Activated CD8-positive, alpha-beta memory T cell treated with anti-CD3 and anti-CD28 coated beads, Interleukin-2, amount 10 ng/mL, durations not matched to agents 7 days and 5 days (primary cell): ENCODE measurements at places on chromosomes 12 and 14.
A peak's percentile ranks its signal among the peaks of the same experiment; 100 is the strongest.

DNA sequence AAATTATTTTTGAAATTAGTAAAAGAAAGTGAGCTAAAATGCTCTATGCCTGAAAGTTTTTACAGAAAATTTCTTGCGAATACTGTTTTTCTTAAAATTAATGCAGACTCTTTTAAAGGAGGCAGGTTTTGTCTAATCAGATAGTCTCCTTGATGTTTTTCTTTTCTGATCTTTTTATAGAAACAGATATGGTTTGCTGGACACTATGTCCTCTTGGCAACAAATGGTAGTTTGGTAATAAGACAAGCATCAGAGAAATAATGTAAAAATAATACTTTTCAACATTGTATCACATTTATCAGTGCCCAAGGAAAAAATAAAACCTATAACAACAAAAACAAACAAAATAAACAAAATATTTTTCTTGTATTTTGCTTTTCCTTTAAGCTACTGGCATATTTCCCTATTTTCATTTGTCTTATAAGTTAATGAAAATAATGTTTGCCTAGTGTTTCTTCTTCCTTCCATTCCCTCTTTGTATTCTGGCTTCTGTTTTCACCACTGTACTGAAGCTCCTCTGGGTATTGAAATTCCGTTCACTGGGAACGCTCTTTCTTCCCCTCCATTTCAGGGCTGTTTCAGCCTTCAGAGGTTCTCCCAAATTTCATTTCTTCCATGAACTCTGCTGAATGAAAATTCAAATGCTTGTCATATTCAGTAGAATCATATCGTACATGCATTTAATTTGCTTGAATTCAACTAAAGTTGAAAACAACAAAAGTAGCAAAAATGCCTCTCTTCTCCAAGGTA lies 115.3 kb downstream of the TRMT5 start:
- no peak for DNase-seq

DNA sequence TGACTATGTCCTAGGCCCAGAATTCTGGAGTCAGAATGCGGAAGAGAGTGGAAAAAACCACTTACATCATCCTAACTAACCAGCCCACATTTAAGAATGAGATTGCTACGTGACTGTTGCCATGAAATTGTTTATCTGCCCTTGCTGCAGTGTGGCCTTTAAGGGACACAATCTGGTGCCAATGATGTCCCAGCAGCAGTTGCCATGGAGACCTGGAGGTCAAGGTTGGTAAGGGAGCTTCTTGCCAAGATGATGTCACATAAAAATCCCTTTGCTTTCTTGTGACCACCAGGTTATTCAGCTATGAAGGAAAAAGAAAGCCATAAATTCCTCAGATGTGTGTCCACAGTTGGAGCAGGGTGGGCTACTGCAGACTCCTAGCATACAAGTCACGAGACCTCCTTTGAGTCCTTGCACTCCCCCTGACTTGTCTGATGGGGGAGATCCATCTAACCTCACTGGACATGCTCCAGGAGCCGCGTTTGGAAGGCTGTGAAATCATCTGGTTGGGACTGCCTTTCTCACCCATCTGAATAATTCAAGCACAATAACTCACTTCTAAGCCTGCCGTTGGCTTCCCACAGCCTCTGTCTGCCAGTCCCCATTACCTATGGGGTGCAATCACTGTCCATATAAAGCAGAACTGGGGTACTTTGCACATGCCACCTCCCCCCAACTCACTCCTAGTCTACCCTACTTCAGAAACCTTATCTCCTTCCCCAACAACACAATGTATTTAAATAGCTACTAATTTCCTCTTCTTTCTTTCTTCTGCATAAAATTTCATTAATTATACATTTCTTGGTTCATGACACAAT lies 165.6 kb downstream of the ZFP36L1 start:
- no peak for DNase-seq

- DNase-seq, result no peak
Measured at GRCh38 chr14:92886337-92886736, 36.6 kb upstream of the CHGA start.

DNA sequence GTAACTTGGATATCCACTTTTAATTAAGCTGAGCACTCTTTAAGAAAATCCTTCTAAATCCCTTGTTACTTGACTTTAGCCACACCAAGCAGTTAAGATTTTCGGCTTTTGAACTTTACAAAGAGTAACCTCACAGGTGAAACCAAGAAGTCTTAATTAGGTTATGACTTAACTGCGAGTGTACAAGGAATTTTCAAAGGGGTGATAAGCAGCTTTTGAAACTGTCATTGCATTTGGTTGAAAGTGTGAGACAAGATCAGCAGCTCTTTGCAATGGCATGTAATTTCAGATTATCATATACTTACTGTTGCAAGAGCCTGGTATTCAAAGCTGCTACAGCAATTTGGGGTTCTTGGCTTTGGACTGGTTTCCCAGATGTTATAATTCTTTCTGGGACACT lies 137.5 kb downstream of the TMEM117 start:
- no peak for DNase-seq

- no peak for DNase-seq
Measured at GRCh38 chr14:32397861-32398640, 69.0 kb downstream of the AKAP6 start.

GRCh38 chr12:48002414-48002730 lies 1.9 kb downstream of the COL2A1 start:
- no peak for DNase-seq

DNA sequence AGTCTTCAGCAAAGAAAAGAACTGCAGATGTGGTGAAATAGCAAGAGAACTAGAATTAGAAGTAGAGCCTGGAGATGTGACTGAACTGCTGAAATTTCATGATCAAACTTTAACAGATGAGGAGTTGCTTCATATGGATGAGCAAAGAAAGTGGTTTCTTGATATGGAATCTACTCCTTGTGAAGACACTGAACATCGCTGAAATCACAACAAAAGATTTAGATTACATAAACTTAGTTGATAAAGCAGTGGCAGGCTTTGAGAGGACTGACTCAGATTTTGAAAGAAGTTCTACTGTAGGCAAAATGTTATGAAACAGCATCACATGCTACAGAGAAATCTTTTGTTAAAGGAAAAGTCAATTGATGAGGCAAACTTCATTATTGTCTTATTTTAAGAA lies 175.0 kb downstream of the KIF21A start:
- no peak for DNase-seq

- DNase-seq, result no peak
Measured at GRCh38 chr14:69559581-69560011, 15.1 kb downstream of the CCDC177 start.

DNA sequence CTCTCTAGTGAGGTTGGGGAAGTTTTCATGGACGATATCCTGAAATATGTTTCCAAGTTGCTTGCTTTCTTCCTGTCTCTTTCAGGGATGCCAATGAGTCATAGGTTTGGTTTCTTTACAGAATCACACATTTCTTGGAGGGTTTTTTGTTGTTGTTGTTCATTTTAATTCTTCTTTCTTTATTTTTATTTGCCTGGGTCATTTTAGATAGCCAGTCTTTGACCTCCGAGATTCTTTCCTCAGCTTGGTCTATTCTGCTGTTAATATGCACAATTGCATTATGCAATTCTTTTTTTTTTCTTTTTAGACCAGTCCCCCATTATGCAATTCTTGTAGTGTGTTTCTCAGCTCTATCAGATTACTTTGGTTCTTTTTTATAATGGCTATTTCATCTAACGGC lies 338.9 kb downstream of the AEBP2 start:
- no peak for DNase-seq

DNA sequence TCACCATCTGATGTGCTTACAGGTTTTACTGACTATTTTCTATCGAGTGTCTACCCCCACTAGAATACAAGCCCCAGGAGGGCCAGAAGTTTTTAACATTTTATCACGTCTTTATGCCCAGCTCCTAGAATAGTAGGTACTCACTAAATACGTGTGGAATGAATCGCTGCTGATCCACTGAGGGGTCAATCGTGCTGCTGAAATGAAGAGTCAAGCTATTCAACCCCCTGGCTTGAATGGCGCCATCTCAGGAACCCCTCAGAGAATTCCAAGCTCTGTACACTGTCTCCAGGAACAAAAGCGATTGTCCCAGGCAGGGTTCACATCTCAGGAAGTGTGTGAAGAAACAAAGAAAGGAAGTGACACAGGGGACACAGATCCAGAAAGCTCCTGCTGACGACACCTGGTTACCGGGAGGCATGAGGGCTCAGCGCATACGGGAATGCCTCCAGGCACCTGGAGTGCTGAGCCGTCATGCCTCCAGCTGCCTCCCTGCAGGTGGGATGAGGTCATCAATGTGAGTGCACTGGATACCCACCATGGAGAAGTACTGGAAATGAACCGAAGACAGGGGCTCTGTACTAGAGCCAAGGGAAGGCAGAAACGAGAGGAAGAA lies 45.6 kb downstream of the PITPNM2 start:
- DNase-seq, result no peak

DNA sequence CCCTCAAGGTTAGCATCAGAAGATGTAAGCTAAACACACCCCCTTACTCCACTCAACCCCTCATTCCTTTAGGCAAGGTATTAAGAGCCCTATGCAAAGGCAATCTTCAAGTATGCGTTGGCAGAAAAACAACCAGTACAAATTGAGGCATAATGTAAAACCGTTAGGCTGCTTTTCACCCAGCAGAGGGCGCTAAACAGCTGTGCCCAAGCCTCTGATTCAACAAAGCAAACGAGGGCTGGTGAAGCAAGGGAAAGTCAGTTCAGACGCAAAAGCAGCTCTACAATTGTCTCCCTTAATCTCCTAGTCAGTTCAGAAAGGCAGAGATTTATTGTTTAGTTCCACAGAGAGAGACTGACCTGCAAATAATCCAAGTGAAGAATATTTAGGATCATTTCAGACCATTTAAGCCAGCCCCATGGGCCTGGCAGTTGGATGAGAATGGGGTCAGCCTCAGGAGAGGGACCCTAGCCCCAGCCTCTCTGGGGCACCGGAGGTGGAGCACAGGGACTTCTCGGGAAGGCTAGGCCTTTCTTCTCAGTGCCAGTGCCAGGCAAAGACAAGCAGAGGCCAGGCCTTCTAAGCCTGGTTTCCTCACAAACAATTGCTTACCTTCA lies 23.5 kb downstream of the DCAF5 start:
- DNase-seq, result peak; percentile 82

DNA sequence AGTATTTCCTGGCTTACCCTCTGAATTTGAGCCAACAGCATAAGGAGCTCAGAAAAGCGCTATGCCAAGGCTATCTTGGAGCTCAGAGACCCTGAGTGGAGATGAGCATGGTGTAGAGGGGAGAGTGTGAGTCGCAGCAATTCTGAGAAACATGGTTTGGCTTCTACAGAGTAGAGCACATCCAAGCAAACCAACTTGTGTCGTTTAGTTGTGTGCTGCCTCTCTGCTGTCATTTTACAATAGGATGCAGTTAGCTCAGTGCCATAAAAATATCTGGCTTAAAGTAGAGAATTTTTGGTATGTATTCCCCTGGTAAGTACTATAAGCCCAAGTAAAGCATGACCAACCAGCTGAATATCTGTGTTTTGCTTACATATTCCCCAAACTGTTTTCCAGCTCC lies 249.2 kb downstream of the TRHDE start:
- DNase-seq, result no peak

DNA sequence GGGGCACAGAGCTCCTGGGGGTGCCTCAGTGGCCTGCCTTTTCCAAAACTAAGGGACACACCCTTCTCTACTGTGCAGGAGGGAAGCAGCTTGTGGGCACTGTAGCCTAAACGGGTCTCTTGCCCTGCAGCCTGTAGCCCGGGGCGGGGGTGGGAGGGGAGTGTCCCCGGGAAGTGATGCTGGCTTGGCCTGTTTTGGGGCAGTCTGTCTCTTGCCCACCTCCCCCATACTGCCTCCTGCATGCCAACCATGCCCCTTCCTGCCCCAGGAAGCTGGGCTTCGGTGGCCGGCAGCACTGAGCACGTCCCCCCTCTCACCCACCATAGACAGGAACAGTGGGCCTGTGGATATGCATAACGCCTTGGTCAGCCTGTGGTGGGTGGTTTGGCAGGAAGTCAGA lies 43.4 kb downstream of the PRIMA1 start:
- DNase-seq, result no peak

DNA sequence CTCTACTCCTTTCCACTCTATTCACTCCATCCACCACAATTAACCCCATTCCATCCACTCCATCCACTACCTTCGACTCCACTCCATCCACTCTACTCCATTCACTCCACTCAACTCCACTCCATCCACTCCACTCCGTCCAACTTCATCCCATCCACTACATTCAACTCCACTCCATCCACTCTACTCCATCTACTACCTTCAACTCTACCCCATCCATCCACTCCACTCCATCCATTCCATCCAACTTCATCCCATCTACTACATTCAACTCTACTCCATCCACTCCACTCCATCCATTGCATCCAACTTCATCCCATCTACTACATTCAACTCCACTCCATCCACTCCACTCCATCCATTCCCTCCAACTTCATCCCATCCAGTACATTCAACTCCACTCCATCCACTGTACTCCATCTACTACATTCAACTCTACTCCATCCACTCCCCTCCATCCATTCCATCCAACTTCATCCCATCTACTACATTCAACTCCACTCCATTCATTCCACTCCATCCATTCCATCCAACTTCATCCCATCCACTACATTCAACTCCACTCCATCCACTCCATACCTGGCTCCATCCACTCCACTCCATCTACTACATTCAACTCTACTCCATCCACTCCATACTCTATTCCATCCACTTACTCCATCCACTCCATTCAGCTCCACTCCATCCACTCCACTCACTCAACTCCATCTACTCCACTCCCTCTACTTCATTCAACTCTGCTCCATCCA lies 16.4 kb downstream of the HNF1A start:
- no peak for DNase-seq

GRCh38 chr12:75560167-75560566 lies 48.8 kb upstream of the KRR1 start:
- no peak for DNase-seq

GRCh38 chr12:33265033-33265731 lies 174.4 kb downstream of the SYT10 start:
- DNase-seq, result no peak
